ENCODE measurements at places on chromosomes 3 and 15.

DNA sequence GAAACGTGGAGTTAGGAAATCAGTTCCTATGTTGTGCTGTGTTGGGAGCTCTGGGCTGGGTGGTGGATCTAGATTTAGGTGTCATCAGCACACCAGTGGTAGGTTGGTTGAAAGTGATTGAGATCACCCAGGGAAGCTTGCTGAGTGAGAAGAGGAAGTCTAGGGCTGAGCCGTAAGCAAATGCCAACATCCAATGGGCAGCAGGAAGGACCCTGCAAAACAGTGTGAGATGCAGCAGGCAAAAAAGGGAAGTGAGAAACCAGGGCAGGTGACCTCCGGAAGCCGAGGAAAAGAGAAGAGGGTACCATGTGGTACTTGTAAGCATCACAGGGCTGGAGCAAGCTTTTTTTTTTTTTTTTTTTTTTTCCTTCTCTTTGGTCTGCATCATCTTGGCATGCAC, 15.9 kb upstream of the COPG1 start:
- DNase-seq, result no peak

- DNase-seq, result no peak
These were observed 267.7 kb upstream of the BCHE start for GRCh38 chr3:166104938-166105337.

DNA sequence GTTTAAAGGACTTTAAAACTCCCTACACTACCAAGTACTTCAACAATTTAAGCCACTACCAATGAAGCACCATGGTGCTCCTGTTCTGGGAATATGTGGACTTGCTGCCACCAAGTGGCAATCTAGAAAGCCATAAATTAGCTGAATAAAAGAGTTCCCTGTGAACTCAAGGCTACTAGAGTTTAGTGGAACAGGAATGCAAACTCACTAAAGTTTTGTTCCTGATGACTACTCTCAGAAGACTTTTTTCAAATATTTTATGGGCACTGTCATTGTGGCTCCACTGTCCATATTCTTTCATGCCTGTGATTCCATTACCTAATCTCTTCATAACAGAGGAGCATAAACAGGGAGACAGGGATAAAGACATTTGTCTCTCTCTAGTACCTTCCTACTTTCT, 63.9 kb downstream of the TMCC1 start:
- DNase-seq, result no peak

DNA sequence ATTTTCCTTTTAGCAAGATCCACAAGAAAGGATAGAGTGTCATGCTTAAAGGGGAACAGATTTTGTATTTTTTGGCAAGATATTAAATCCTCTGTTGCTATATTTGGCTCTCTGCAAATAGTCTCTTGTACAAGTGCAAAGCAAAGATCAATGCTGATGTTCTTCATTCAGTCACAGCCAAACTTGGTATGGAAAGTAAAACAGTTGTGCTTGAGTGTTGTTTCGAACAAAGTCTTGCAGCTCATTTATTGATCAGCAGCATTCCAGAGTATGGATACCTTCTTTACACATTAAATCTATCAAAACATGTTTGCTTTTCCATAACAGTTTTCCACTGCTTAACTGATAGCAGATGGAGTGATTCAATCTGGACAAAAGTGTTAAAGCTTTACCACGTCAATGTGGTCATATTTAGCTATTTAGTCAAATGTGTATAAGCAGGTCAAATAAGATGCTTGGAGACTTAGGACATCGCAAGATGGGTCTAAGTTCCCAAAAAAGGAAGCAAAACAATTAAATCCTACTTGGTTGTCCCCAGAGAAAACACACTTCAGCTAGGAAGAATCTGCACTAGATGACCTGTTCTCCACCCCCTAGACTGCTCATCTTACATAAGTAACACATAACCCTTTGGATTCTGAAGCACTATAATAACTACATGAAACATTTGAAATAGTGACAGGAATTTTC, 52.4 kb downstream of the VGLL3 start:
- no peak for DNase-seq

- DNase-seq, result no peak
These were observed 103.0 kb downstream of the CFAP20DC start for GRCh38 chr3:58946875-58947274.

All from activated T-cell treated with anti-CD3 and anti-CD28 coated beads for 1 hour (primary cell).